Stimulated activated CD8-positive, alpha-beta memory T cell treated with anti-CD3 and anti-CD28 coated beads, Interleukin-15, amount 100 ng/mL, for 24 hours (primary cell): ENCODE measurements at places on chromosomes 6 and 20.

DNA sequence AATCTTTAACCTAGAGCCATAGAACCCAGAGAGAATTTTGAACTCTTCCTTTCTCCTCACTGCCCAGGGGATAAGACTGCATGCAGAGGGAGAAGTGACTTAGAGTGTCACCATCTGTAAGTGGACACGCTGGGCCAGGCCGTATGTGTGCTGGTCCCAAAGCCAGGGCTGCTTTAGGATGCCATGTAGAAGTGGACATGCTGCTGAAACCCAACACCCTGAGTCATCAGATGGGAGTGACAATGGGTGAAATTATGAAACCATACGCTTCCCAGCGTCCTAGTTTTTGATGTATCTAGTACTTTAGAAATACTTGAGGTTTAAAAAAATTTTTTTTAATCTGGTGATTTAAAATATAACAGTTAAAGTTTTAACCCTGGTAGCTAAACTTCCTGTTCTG is 191.1 kb downstream of the FNDC1 start:
- no peak for DNase-seq

DNA sequence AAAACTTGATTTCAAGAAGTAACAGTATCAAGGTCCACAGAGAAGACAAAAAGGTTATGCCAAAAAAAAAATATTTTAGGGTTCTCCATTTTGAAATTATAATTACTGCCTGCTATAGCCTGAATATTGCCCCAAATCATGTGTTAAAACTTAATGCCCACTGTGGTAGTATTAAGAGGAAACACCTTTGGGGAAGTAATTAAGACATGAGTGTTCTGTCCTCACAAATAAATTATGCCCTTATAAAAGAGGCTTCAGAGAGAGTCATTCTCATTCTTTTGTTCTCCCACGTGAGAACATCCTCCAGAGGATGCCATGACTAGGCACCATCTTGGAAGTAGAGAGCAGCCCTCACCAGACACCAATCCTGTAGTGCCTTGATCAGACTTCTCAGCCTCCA is 66.2 kb downstream of the GMDS start:
- no peak for DNase-seq

DNA sequence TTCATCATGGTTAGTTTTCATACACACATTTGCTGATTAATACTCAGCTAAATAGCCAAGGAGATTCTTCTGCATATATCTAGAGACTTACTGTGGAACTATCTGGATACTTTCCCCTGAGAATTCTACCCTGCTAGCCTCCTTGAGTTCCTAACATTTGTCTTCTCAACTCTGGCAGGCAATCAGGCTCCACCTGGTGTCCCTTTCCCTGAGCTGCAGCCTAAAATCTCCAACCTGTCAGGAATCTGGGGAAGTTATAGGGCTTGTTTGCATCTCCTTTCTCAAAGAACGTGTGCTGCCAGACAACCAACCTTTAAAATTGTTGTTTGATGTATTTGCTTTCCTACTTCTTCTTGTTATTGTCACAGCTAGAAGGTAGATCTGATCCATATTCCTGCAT is 73.4 kb downstream of the FUT9 start:
- no peak for DNase-seq

GRCh38 chr6:76162811-76163210 is 90.3 kb upstream of the IMPG1 start:
- DNase-seq, result no peak

GRCh38 chr6:168609914-168610490 is 169.0 kb downstream of the SMOC2 start:
- DNase-seq, result no peak

DNA sequence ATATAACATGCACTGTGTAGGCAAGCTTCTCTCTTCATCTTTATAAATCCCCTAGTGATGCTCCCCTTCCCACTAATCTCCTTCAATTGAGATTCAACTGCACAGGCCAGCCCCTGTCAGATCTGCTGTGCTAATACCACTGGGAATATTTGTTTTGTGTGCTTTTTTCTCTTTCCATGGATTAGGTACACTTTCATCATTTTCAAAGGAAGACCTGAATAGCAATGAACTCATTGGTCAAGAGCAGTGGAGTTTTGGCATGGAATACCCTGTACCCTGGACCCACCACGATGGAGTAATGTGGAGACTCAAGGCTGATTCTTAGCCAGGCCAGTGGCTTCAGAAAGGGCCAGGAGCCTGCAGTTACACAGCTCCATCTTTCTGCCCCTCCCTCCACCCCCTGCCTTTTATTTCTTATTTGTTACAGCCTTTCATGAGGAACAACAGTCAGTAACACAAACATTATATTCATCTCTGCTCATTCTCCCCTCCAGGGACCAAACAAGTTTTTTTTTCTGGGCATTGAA is 75.4 kb upstream of the KCNG1 start:
- DNase-seq, result no peak
